ENCODE measurements at places on chromosomes 4 and X. TPM values are rescaled to one million over a fixed set of nuclear protein-coding genes. Genes with fewer than 3 reads are reported as not detected.
A peak's percentile ranks its signal among the peaks of the same experiment; 100 is the strongest.

Gene HMX1
- total RNA-seq, result not detected

Gene POF1B
- total RNA-seq, result 24.1 TPM

Gene SPATA4
- total RNA-seq, result not detected

GRCh38 chrX:109886122-109886761, 116.7 kb upstream of the TMEM164 start:
- peak; percentile 32 for DNase-seq

GRCh38 chrX:44871931-44872820, 812 bp upstream of the KDM6A start:
- DNase-seq, result peak; percentile 67

DNA sequence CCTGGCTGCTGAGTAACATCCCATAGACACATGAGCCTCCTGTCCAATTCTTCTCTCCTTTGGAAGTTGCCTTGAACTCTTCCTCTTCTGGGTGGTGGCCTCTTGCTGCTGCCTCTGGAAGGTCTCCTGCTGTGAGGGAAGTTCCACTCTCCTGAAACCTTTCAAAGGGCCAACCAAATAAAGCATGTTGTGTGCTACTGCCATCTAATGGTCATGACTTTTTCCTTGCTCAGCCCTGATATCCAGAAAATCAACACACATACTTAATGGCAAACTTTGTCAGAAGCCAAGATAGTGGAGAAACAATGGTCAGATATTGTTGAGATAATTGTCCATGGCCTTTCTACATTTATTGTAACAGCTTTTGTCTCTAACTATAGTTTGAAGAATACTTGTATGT, 19.1 kb upstream of the ZXDA start:
- no peak for DNase-seq

GRCh38 chr4:143654571-143654970, 45.9 kb downstream of the FREM3 start:
- DNase-seq, result no peak

DNA sequence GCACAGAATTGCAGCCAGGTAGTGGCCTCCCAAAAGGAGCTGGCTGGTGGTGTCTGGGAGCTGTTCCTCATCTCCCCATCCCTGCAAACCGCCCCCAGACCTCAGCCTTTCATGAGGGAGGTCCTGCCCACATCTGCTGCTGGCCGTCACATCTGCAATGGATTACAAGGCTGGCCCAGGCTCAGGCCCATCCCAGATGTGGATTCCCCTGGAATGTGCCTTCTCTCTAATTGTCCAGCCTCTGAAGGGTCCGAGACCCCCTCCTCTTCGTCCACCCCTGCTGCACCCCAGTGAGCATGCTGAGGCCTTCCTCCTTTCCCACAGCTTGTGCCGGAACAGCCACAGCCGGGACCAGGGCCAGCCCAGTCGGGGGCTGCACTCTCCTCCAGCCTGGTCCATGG, 115.0 kb upstream of the NALF2 start:
- no peak for DNase-seq

DNA sequence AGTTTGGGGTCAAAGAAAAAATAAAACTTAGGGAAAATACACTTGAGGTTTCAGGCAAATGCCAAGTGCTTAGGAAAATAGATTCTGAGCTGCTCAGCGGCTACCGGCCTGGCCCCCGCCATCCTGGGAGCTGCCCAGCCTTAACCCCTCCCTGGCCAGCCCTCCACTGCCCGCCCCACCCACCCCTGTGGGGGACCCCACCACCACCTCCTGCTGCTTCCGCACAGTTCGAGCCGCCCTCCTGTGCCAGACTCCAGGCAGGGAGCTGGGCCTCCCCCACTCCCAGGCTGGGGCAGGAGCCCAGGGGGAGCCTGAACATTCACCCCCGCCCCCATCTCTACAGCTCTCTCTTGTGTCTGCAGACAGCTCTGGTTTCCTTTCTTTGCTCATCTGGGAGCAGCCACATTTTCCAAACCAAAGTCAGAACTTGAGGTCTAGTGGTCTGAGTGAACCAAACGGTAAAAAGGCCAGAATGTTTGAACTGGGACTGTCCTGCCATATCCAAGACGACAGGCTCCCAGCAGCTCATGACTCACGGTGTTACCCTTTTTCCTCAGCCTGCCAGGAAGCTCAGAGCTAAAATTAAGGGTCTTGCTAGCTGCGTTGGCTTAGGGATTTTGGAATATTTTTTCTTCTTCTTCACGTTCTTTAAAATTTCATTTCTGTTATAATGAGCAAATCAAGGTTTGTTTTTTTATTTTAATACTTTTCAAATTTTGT, 4.7 kb upstream of the FGFR3 start:
- no peak for DNase-seq

- no peak for DNase-seq
These were observed 72.8 kb upstream of the ARSJ start for GRCh38 chr4:114052227-114052626.

DNA sequence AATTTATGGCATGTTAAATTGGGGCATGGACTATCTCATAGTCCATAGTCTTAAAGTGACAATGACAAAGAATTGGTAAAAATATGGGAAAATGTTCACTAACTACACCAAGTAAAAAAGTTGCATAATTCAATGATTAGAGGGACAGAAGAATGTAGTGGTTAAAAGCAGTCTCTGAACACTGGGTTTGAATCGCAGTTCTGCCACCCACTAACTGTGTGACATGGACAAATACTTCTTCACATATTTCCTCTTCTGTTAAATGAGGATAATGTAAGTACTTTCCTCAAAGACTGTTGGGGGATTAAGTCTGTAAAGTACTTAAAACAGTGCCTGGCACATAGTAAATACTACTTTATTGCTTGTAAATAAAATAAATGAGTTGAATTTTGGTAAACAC, 15.3 kb downstream of the COQ2 start:
- no peak for DNase-seq
